GM23338 (cell line): ENCODE measurements at places on chromosomes 13 and 19.

DNA sequence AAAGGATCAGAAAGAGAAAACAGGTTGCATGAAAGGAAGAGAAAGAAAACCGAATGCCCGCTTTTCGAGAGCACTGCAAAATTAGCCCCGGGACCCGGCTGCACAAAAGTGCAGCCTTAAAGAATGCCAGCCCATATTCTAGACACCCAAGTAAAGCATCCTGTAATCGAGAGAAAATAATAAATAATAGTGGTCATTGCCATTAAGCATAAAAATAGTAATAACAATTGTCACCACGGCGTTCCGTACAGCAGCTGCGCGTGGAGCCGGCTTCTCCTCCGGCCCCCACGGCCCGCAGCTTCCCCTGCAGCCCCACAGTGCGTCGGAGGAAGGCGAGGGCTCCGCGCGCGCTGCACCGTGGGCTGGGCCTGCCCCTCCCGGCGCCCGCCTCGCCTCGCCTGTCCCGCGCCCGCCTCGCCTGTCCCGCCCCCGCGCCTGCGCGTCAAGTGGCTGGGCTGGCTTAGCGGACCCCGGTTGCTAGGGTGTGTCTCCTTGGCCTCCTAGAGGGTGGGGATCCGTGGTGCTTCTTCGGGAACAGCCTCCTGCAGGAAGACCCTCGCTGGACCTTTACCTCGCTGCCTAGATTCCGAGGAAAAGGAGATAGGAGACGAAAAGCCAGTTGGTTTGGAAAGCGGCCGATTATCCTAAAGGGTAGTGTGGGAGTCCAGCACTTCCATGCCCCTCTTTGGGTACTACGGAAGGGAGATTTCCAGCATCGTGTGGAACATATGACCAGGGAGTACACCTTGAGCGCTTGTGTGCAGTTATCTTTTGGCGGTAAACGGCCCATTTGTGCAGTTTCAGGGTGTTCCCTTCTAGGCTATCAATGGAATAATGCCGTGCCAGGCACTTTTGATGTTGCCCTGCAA is at the start of gene LRRC63:
LRRC63 (plus strand) TSS at position 446 of the 869 bp plus-strand sequence. CDS start 1,107 bp downstream, outside the sequence.
- DNase-seq, result peak; percentile 81

GRCh38 chr19:51594774-51595109 is 23.7 kb downstream of the ZNF175 start:
- no peak for DNase-seq

- no peak for DNase-seq
Observed at GRCh38 chr13:109346060-109346459, 440.3 kb downstream of the IRS2 start.

DNA sequence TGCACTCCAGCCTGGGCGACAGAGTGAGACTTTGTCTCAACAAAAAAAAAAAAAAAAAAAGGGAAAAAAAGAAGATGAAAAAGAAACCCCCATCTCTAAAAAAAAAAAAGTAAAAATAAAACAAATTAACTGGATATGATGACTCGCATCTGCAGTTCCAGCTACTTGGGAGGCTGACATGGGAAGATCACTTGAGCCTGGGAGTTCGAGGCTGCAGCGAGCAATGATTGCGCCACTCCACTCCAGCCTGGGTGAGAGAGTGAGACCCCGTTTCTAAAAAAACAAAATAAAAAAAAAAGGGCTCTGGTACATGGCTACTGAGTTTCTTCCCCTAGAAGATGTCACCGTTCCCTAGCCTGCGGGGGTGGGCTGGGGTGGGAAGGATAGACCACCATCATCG is 2.4 kb upstream of the CATSPERG start:
- no peak for DNase-seq

DNA sequence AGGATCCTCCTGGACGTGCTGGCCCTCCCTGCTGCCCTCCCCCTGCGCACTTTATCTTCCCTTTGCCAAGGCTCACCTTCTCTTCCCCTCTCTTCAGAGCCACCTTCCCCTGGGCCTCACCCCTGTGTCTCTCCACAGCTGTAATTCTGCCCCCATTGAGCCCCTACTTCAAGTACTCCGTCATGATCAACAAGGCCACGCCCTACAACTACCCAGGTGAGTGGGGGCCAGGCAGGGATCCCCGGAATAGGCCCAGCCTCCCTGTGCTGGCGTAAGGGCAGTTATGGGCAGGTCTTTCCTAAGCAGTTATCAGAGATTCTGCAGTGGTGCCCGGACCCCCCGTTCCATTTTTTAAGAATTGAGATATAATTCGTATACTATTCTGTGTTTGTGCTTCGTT is 3.1 kb downstream of the NDUFA3 start:
- DNase-seq, result no peak

DNA sequence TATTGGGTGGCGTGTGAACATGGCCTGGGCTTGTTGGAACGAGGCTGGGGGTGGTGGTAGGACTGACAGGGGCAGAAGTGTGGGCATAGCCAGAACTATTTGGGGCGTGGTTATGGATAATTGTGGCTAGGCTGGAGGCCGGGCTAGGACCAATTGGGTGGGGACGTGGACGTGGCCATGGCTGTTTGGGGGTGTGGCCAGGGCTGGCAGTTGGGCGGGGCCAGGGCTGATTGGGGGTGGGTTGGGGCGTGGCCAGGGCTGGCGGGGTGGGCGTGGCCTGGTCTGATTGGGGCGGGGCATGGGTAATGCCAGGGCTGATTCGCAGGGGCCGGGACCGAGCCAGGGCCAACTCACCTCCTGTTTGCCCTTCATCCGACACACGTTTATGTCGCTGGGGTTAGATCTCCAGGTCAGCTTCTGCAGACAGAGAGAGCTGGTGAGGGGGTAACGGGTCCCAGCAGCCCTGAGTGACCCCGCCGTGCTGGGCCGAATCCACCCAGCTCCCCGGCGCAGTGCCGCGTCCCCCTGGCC is 2.8 kb downstream of the SEMA6B start:
- peak; percentile 80 for DNase-seq

GRCh38 chr19:19550972-19551852 is 13.1 kb downstream of the CILP2 start:
- DNase-seq, result no peak

GRCh38 chr13:111319998-111320911 is at the start of gene TEX29:
Gene TEX29 (plus strand): TSS chr13:111320642. CDS start chr13:111320891, 249 bp downstream.
- peak; percentile 44 for DNase-seq

- DNase-seq, result peak; percentile 50
Observed at GRCh38 chr13:50126263-50126992, 111.2 kb downstream of the KCNRG start.

GRCh38 chr13:36069881-36070366 is 61.3 kb downstream of the DCLK1 start:
- DNase-seq, result no peak

DNA sequence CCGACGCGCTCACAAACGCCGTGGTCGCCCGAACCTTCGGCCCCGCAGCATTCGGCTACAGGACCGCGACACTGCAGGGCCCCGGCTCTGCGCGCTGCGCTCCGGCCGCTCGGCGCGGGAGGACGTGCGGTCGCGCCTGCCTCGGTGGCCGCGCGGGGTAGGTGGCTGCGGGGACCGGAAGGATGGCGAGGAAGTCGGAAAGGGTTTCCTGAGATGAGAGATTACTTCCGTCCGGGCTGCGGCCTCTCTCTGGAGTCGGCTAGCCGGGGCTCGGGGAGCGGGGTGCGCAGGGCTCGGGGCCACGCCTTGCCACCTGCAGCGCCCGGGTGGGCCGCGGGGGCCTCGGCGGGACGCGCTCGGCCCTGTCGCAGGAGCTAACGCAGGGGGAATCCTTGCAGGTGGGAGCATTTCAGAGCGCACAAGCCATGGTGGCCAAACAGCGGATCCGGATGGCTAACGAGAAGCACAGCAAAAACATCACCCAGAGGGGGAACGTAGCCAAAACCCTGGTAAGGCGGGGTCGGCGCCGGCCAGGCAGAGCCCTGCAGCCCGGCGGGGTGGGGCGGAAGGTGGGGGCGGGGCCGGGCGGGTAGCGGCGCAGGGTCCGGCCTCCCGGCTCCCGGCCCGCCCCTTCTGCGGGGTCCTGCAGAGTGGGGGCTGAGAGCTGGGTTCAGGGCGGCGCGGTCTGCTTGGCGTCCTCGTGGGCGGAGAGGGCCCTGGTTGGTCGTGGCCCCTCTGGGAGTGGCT is at the start of gene SERP2:
SERP2 (plus strand) TSS at position 224 of the 747 bp plus-strand sequence; CDS start at position 426, 202 bp downstream.
- DNase-seq, result peak; percentile 84

DNA sequence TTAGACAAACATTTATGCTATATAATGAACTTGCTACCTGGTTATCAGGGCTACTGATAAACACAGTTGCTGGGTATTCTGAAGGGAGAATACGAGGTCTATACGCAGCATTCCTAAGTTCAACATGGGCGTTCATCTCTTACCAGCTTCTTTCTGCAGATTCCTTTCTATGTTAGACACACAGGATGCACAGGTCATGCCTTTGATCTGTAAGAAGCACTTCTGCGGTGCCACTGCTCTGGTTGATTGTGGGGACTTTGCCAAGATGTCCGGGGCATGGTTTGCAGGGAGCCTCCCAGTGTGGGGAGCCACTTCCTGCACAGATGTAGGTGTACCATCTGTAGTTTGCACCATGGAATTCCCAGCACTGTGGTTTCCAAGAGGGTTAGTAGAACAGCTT is 40.9 kb downstream of the ATP7B start:
- DNase-seq, result no peak

GRCh38 chr13:19239114-19239860 is 57.7 kb upstream of the TUBA3C start:
- DNase-seq, result no peak

DNA sequence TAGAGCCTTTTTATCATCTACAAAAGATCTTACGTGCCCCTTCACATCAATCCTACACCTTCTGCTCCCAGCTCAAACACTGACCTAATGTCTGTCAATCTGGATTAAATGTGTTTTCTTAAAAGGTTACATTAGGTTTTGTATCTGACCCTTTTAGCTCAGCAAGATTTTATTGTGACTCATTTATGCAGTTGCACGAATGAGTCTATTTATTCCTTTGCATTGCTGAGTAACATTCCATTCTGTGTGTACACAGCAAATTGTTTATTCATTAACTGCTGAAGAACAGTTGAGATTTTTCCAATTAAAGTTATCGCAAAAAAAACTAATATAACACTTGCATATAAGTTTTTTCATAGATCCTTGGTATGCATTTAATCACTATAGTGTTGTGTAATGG is 253.9 kb upstream of the GPC6 start:
- no peak for DNase-seq

DNA sequence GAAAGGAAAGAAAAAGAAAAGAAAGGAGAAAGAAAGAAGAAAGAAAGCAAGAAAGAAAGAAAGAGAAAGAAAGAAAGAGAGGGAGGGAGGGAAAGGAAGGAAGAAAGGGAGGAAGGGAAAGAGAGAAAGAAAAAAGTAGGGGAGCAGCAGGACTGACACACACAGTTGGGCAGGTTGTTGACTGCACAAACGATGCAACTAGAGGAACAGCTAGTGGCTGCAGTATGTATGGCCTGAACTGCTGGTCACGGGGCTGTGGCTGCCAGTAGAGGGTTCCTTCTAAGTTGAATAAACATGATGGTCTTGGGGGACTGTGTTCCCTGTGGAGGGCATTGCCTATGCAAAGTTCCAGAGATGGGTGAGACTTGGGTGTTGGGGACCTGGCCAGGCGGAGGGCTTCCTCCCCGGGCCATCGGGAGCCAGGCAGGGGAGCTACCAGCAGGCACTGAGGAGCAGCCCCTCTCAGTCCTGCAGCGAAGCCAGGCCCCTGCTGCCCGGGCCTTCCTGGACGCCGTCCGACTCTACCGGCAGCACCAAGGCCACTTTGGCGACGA is 16.7 kb upstream of the COLGALT1 start:
- peak; percentile 36 for DNase-seq

GRCh38 chr13:73991384-73991783 is 142.8 kb downstream of the KLF12 start:
- DNase-seq, result no peak

DNA sequence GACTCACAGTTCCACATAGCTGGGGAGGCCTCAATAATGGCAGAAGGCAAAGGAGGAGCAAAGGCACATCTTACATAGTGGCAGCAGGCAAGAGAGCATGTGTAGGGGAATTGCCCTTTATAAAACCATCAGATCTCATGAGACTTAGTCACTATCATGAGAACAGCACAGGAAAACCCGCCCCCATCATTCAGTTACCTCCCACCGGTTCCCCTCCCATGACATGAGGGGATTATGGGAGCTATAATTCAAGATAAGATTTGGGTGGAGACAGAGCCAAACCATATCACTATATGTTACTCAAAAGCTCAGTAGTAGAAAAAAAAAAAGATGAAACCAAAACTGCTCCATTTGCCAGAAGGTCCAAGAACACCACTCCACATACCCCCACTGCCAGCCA is 58.5 kb downstream of the DNAJC15 start:
- no peak for DNase-seq

DNA sequence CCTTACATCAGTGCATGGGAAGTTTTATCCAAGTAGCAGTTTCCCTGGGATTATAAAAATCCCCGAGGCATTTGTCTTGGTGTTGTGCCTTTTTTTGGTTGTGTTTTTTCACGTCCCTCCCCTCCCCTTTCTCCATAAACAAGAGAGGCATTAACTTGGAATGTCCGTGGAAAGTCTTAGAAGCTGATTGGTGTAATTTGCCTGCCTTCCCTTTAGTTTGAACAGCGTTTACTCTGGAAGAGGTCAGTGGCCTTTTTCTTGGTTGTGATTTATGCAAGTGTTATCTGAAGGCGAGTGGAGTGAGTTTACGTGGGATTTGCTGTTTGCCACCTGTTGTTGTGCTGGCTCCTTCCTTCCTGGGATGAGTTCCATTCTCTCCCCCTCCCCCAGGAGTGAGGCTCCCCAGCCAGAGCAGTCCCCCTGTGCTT is 7.2 kb downstream of the ACTN4 start:
- no peak for DNase-seq

DNA sequence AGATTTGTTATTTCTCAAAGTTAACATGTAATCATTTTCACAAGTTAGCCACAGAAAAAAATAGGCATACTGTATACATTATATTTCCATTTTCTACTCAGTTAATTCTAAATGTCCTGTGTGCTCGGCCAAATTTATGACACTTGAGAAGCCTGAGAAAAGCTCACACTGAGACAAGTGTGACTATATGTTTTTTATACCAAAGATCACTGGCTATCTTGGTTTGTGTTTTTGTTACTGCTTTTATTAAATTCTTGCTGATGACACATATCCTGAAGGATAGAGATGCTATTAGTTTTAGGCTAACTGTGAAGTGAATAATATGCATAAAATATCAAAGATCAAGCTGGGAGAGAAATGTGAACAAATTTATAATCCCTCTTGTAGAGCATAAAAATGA is 49.3 kb upstream of the IL17D start:
- no peak for DNase-seq

- no peak for DNase-seq
Observed at GRCh38 chr13:74778946-74779345, 644.7 kb upstream of the KLF12 start.

DNA sequence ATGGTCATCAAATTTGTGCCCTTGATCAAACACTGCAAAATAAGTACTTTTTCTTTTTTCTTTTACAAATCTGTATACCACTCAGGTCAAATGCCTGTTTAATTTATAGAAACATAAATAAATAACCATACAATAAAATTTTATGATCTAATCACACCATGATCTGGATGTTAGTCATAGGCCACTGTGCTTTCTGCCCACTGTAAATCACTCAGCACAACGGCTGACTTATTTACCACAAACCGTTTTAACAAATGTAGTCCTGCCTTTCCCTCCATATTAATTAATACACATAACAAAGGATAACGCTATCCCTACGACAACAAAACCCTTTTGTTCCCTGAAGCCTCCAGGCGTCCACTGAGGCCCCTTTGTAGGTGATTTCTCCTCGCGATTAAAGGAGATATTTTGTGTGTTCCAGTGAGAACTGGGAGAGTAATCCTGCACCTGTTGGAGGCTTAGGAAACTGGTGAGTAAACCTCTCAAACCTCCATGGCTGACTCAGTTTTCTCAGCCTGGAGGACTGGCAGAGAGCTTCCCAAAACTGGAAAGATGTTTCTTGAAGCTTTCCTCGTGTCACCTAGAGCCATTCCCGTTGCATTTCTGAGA is 477.1 kb upstream of the SGCG start:
- no peak for DNase-seq

GRCh38 chr13:84823528-84823927 is 941.3 kb upstream of the SLITRK1 start:
- DNase-seq, result no peak
